Activated T-helper 17 cell treated with anti-CD3 and anti-CD28 coated beads, Interleukin-2, amount 50 U/mL, for 72 hours (primary cell): ENCODE measurements at places on chromosomes 3 and 15. TPM values are rescaled to one million over a fixed set of nuclear protein-coding genes. Genes with fewer than 3 reads are reported as not detected.

DNA sequence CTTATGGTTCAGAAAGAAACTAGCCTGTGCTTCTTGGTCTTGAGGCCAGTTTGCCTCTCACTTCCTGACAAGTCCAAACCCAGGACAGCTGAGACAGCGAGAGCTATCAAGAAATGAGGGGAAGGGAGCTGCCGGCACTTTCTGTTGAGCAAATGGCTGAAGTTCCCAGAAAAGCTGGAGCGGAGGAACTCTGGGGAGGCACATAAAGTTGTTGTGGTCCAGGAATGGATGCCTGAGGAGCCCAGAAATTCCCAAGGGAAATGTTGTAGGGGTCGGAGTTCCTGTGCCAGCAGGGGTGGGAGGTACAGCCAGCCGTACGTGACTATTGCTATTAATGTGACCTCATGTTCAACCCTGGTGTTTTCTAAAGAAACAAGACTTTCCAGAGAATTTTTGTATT lies 98.8 kb upstream of the TNFAIP8L3 start:
- ATAC-seq: no peak

DNA sequence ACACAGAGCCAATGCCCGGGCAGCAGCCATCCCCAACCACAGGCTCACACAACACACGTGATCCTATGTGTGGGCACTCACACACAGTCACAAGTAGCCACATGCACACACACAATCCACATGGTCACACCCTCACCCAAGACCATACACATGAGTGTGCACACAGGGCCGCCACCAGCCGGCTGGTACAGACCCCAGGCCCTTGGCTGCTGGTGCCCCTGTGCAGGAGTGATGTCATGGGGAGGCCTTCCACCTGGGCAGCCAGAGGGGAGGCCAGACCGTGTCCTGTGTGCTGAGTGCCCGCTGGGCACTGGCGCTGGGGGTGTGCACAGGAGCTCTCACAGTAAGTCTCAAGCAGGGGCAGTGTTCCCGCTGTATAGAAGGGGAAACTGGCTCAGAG lies 36.9 kb downstream of the DNAJB8 start:
- ATAC-seq: no peak

DNA sequence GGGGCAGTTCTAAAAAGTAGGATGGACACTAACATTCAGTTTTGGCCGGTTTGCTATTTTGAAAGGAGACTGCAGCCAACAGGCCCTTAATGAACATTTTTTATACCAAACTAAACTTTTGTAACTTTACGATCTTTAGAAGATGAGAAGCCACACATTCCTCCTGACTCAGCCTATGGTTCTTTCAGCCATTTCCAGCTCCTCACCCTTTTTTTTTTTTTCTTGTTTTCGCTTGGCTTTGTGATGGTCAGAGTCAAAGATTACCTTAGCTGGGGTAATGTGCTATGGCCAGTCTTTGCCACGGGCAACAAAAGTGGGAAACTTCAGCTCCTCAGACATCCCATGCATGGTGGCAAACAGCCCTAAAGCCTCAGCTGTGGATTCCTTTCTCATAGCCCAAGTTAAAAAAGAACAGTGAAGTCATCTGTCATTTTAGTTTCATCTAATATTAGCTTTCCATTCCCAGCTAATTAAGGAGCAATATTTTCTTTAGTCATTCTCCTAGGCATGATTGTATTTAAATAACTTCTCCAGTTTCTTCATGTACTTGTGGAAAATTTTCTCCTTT lies 368.7 kb downstream of the MFSD1 start:
- no peak for ATAC-seq

GRCh38 chr15:95192923-95193322 lies 961.6 kb downstream of the MCTP2 start:
- ATAC-seq: no peak

The TM4SF18 gene
- total RNA-seq: not detected

The GOLGA8F gene
- total RNA-seq: not detected

The SHQ1 gene
- total RNA-seq: 23.2 TPM

The SLC51A gene
- not detected for total RNA-seq

The MESP1 gene
- 3.7 TPM for total RNA-seq

The FBN1 gene
- 1.6 TPM for total RNA-seq
